Ovary (tissue), 10 donors: ENCODE measurements at places on chromosomes 11 and 22. TPM values are rescaled to one million over a fixed set of nuclear protein-coding genes. Genes with fewer than 3 reads are reported as not detected.

- DNase-seq, result no peak
These were observed 177.6 kb upstream of the MTNR1B start for GRCh38 chr11:92791886-92792285.

DNA sequence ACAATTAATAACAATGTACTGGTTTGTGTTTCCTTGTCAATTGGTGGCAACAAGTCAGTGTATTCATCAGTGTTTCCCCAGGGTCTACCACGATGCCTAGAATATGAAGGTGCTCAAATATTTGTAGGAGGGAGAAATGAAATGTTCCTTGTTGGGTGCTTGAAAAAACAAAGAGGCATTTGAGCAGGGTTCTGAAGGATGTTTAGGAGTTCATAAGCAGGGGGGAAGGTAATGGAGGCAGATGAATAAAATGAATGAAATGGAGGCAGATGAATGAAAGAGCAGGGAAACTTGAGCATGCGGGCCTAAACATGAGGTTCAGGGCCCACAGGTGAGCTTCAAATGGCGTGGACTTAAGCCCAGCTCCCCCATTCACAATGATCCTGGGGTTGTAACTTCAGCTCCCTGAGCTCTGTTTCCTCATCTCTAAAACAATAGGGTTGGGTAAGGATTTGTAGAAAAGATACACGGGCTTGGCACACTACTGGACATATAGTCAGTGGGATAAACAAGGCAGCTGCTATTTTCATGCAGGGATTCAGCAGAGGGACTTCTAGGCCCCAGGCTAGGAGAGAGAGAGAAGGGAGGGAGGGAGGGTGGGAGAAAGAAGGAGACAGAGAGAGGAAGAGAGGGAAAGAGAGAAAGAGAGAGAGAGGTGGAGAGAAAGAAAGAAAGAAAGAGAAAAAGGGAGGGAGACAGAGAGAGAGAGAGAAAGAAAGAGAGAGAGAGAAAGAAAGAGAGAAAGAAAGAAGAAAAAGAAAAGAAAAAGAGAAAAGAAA, 73.7 kb downstream of the MN1 start:
- DNase-seq, result no peak

- peak; percentile 75 for DNase-seq
These were observed 25.4 kb downstream of the MOB2 start for GRCh38 chr11:1460986-1461825.

TANGO2 gene
- 11.8 TPM for total RNA-seq
